ENCODE measurements at places on chromosomes 1 and 21.

GRCh38 chr1:203567596-203567995, 59.0 kb upstream of the ATP2B4 start:
- no peak for DNase-seq

DNA sequence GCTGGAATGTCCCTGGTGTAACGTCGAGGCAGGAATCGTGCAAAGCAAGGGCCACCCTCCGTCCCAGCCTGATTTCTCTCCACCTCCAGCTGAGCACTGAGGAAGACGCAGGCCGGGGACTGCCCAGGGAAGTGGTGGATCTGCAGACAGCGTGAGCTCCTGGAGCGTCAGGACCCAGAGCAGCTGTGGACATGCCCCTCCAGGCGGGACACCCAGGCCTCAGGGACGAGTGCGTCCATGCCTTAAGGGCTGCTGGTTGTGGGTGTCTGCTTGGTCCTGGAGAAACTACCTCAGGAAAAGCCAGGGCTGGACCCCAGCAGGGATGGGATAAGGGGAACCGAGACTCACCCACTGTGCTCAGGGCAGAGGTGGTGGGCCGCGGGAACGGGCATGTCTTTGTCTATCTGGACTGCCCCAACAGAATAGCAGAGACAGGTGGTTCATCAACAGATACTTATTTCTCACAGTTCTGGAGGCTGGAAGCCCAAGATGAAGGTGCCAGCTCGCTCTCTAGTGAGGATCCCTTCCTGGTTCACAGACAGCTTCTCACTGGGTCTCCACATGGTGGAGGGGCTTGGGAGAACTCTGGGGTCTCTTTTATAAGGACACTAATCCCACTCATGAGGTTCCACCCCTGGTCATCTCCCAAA, 5.8 kb upstream of the MMEL1 start:
- DNase-seq: no peak

GRCh38 chr1:30670240-30671060, 52.9 kb downstream of the MATN1 start:
- peak; percentile 12 for DNase-seq

DNA sequence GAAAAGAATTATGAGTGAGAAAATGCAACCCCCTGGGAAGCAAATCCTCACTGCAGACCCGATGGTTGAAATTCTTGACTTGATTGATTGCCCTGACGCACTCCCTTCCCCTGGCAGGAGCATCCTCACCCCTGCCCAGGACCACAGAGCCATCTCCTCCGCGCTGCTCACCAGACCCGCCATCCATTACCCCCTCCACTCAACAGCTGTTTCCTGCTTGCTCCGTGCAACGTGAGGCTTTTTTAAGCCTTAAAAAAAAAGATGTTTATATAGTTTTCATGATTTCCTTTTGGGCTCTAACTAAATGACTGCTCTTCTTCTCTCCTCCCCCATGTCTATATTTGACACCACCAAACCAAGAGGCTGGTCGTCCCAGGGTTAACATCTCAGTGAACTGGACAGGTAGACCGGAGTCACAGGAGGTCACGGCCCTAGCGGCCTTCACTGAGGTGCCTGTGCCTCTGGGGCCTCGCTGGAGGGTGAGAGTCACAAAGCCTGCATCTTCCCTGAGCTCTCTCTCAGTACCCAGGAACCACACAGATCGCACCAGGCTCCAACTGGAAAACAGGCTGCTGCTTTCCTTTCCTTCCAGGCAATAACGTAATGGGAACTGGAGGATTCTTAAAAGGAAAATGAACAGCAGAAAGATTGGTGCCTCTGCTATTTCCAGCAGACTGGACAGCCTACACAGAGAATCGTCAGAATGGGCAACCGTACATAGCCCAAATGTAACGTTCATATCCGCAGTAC, 49.8 kb downstream of the ZBTB18 start:
- no peak for DNase-seq

- DNase-seq: no peak
Measured at GRCh38 chr1:8347635-8348034, 29.7 kb downstream of the SLC45A1 start.

GRCh38 chr21:45642122-45642813, 1.3 kb upstream of the PCBP3 start:
- DNase-seq: no peak

DNA sequence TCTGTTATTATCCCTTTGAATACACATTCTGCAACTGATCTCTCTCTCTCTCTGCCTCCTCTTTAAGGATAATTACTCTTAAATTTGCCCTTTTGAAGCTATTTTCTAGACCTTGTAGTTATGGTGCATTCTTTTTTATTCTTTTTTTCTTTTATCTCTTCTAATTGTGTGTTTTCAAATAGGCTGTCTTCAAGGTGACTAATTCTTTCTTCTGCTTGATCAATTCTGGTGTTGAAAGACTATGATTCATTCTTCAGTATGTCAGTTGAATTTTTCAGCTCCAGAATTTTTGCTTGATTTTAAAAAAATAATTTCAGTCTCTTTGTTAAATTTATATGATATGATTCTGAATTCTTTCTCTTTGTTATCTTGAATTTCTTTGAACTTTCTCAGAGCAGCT, 95.6 kb upstream of the GPR52 start:
- DNase-seq: no peak

DNA sequence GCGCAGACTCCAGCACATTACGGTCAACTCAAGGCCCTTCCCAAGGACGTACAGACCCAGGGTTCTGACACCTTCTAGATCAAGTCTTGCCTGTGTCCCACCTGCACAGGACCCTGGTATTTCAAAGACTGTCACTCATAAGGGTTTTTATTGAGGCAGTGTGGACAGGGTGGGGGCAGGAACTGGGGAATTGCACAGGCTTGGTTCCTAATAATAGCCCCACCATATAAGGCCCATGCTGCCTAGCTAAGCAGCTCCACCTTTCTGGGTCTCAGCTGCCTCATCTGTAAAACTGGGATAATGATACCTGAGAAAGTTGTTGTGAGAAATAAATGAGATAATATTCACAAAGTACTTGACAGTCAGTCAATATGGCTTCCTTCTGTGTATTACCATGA, 55.3 kb upstream of the PUM1 start:
- DNase-seq: no peak

- DNase-seq: no peak
Measured at GRCh38 chr1:160129046-160129445, 13.5 kb downstream of the ATP1A2 start.

GRCh38 chr1:213530611-213531320, 457.0 kb upstream of the PROX1 start:
- DNase-seq: no peak

- DNase-seq: no peak
Measured at GRCh38 chr1:1208713-1209433, 2.5 kb upstream of the TNFRSF18 start.

- no peak for DNase-seq
Measured at GRCh38 chr1:111672331-111672730, 52.7 kb downstream of the RAP1A start.

GRCh38 chr1:157119008-157119407, 19.2 kb downstream of the ETV3 start:
- DNase-seq: no peak

DNA sequence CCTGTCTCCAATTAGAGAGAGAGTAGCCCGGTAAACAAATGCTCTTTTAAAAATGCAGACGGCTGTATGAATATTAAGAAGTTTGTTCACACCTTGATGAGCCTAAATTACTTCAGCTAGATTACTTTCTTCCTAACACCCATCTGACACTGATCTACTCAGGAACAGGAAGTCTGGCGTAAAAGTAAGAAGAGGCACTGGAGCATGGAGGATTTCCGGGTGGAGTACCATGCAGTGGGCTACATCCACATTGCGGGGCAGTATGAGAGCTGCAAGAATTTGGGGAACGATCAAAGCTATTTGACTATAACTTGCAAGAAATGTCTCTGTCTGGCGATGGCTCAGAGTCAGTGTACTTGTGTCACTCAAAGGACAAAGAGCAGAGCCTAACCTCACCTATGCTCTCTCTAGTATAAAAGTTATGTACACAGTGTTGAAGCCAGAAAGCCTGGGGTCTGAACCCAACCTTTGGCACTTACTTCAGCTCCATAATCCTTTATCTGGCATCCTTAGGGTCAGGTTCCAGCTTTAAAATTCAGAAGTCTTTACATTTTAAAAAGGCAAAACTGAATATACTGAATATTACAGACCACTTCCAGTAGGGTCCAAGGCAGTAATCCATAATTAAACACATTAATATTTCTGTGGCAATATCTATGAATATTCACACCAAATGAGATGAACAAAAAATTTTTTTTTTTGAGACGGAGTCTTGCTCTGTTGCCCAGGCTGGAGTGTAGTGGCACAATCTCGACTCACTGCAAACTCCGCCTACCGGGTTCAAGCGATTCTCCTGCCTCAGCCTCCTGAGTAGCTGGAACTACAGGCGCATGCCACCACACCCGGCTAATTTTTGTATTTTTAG, 7.9 kb upstream of the GNPAT start:
- DNase-seq: no peak

DNA sequence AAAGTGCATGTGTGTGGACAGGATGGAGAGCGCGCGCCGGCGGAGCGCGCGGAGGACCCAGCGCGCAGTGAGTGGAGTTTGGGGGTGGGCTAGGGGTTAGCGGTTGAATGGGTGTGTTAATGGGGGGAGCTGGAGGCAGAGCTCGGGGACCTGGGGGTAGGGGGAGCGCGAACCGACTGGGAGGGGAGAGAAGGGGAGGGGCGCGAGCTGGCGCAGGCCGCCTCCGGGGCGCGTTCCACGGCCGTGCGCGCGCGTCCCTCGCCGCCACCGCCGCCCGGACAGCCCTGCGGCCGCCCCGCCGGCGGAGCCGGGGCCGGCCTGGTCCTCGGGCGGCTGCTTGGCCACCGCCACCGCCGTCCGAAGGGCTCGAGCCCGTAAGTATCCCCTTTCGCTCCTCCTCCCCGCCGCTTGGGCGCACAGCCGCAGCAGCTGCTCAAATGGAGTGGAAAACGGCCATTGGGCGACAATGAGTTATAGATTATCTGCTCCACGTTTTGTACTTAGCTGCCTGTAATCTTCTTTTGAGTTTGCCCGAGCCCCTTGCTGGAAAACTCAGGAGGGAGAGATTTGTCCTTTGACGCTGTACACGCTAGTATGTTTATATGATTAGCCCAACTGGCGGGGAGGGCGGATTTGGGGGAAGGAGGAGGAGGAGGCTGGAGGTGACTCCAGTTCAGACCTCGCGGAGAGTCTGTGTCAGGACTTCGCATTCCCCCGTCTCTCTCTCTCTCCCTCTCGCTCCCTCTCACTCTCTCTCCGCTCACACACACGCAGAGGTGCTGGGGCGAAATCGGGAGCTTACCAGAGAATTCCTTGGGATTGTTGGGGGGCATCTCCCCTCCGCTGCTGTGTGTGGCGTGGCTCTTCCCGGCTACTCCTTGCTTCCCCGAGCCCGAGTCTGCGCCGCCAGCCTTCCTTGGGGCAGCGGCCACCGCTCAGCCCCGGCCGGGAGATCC, at the start of gene ADGRL2:
Gene ADGRL2 (plus strand): TSS at position 240 of the 956 bp plus-strand sequence. CDS start 36,051 bp downstream, outside the sequence.
- DNase-seq: no peak

DNA sequence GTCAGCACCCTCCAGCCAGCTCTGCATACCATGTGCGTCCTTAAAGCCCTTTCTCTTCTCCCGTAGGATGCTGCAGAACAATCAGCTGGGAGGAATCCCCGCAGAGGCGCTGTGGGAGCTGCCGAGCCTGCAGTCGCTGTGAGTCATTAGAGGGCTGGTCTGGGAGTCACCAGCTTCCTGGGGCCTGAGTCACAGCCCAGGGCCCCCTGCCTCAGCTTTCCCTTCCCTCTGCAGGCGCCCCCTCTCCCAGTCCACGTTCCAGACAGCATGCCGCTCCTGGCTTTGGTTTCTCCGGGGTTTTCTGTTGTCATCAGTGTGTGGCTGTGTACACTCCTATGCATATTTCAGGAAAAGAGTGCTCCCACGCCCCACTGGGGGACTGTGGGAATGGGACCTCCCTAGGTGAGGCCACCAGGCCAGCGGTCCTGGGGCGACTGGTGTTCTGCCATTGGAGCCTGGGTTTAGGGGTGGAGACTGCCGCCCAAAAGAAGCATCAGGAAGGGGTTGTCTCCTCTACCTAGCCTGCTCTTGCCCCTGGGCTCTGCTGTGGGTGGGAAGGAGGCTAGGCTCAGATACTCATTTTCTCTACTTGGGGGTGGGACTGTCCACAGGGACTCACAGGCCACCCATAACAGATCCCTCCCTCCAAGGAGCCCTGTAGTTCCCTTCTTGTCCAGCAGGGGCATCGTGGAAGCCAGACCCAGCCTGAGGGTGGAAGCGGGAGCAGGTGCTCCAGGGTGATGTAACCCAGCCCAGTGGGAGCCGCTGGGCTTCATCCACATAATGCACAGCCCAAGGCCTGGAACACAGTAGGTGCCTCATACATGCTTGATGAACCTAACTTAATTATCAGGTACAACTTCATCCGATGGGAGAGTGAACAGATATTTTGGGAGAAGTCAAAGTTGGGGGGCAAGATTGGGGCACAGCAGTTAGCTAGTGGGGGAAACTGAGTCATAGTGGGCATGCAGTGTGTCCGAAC, 42.5 kb downstream of the LGR6 start:
- peak; percentile 86 for DNase-seq

DNA sequence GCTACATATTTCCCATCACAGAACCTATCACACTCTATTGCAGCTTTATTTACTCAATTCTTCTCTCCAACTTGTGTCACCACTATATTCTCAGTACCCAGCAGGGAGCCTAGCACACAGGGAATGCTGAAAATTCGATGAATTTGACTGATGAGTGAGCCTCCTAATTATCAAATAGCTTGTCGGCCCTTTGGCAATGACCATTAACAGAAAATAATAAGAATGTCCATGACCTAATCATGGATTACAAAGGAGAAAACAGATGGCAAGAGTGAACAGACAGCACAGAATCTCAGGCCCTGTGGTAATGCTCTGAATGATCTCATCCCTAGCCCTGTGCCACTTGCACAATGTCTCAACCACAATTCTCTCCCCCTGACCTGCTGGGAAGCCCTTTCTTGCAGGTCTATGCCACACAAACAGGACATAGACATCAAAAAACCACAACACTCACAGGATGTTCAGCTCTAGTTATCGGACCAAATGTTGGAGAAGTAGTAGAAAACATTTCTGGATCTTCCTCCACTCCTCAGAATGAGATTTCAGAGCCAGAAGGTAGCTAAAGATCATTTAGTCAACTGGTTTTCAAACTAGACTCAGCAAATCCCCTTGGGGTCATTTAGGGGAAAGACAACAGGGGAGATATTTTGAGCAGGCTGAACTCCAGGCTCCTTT, 68.4 kb downstream of the LUZP1 start:
- DNase-seq: peak; percentile 70

DNA sequence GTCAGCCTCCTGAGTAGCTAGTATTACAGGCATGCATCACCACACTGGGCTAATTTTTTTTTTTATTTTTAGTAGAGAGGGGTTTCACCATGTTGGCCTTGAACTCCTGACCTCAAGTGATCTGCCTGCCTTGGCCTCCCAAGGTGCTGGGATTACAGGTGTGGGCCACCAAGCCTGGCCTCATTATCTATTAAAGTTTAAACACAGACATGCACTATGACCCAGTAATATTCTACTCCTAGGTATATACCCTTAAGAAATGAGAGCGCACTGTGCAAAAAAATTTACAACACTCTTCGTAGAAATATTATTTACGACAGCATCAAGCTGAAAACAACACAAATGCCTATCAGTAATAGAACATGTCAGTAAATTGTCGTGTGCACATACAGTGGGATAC, 18.6 kb upstream of the SH2D1B start:
- no peak for DNase-seq
